ENCODE measurements at places on chromosomes 11 and 22. TPM values are rescaled to one million over a fixed set of nuclear protein-coding genes. Genes with fewer than 3 reads are reported as not detected.

Gene GRAMD4
- total RNA-seq = 91.6 TPM

Gene F2
- 0.11 TPM for total RNA-seq

DNA sequence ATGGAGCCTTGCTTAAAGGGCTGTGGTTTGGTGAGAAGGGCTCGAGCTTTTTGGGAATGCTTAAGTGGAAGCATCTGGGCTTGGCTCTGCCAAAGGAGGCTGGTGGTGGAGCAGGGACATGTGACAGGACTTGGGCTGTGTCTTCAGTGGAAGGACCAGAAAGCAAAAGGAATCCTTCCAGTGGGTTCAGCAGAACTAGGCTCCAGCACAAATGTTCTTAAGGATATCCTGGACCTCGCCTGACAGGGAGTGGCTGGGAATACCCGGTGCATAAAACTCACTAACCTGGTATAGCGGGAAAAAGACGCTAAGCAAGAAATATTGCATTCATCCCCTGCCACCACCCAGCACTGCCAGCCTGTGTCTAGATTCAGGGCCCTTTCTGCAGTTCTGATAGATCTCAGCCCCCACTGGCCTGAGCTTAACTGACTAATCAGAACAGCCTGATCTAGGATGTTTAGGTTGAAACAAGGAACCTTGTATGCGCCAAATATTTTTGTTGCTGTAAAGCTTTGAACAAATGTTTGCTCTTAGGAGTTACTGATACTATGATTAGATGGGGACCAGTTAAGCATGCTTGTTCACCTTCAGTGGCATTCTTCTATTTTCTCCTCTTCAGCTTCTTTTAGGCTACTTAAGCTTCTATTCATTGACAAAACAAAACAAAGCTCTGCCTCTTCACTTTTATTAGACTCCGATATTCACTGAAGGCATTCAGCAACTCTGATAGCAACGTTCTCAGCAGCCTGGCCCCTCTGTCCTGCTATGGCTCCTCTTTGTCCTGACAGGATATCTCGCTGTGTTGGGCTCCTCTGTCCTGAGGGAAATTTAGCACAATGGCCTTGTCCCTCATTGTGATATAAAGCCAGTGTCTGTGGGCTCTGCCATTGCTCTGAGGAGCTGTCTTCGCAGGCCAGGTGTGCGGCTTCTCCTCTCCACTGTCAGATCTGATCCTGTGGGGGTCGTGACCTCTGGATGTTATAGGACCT, 25.0 kb downstream of the PPFIBP2 start:
- H3K36me3 ChIP-seq = no peaks in the 10 kb centered on the region

- H3K4me3 ChIP-seq = no peak overlapping the region
- H3K27me3 ChIP-seq = no peaks in the 10 kb centered on the region
- no peak for DNase-seq
These were observed 25.8 kb upstream of the PPARA start for GRCh38 chr22:46124383-46125144.

DNA sequence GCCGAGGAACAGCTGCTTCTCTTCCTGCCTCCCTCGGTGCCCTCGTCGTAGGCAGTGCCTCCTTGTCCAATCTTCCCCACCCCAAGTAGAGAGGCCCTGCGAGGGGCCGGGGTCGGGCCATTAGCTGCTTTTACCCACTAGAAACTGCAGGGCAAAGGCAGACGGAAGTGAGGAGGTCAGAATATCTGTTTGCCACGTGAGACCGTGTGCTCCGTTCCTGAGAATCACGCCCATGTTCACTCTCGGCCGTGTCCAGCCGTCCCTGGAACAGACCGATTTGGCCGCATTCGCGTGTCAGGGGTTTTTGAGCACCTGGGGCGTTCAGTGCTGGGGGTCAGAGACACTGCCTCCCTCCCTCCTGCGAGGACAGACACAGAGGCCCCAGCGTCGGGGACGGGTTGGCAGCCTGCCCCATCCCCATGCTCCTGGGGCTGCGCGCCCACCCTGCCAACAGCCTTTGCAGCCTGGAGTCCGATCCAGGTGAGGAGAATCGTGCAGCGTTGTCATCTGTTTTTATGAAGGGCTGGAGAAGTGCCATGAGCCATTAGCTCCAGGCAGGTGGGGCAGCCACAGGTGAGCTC, 982.2 kb downstream of the BRD1 start:
- H3K4me3 ChIP-seq = no peak overlapping the region
- no peaks in the 10 kb centered on the region for H3K4me1 ChIP-seq
- H3K27ac ChIP-seq = no peak overlapping the region
- no peaks in the 10 kb centered on the region for H3K27me3 ChIP-seq

GRCh38 chr22:23369054-23369685, 188.9 kb downstream of the BCR start:
- H3K27ac ChIP-seq = no peak overlapping the region
- no peak overlapping the region for H3K4me3 ChIP-seq
- no peak for DNase-seq
- H3K36me3 ChIP-seq = no peaks in the 10 kb centered on the region
- H3K4me1 ChIP-seq = no peaks in the 10 kb centered on the region

- no peaks in the 10 kb centered on the region for H3K36me3 ChIP-seq
- no peak overlapping the region for H3K27ac ChIP-seq
- H3K27me3 ChIP-seq = no peaks in the 10 kb centered on the region
- H3K4me1 ChIP-seq = no peaks in the 10 kb centered on the region
- no peak for DNase-seq
These were observed 730.5 kb upstream of the CCDC179 start for GRCh38 chr11:23590596-23591308.

Measured in activated T-helper 2 cell treated with anti-CD3 and anti-CD28 coated beads, Interferon-gamma antibody, Interleukin-2, Interleukin-4, amounts not matched to agents 10 μg/mL and 5 μg/mL and 100 μg/mL, durations not matched to agents 14 hours and 24 hours and 36 hours (primary cell).